ENCODE measurements at places on chromosomes 1 and 21.
A peak's percentile ranks its signal among the peaks of the same experiment; 100 is the strongest.

DNA sequence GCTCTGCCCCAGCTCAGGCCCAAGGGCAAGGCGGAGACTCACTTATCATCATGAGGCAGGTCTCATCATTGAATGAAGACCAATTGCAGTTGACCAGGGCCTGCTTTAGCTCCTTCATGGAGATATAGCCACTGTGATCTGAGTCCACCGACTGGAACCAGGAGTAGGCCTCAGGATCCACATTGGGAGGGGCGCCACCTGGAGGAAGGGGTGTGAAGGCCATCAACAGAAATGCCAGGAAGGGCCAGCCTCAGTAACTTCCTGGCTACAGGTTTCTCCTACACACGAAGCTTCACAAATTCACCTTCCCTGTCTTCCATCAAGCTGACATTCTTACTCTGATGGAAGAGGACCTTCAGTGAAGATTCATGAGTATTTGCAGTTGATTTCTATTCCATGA lies 11.6 kb downstream of the PEF1 start:
- DNase-seq, result no peak

GRCh38 chr1:164787834-164788231 lies 228.8 kb downstream of the PBX1 start:
- DNase-seq, result peak; percentile 0

GRCh38 chr1:184389446-184389845 lies 2.6 kb downstream of the C1orf21 start:
- DNase-seq, result no peak

DNA sequence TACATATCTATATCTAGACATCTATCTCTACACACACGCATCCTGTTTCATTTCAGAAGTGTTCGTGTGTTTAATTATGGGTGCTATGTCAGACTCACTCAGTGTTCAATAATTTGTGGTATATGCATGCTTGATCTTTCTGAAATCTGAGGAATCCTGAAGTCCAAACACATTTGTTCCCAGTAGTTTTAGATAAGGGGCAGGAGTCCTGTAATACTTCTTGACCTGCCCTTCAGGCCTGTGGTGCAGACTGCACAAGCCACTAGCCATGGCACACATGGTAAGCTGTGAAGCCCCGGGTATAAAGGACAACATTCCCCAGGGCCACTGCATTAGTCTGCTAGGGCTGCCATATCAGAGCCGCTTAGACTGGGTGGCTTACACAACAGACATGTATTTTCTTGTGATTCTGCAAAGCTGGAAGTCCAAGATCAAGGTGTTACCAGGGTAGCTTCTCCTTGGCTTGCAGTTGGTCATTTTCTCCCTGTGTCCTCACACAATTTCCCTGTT lies 267.2 kb downstream of the RHOU start:
- no peak for DNase-seq

DNA sequence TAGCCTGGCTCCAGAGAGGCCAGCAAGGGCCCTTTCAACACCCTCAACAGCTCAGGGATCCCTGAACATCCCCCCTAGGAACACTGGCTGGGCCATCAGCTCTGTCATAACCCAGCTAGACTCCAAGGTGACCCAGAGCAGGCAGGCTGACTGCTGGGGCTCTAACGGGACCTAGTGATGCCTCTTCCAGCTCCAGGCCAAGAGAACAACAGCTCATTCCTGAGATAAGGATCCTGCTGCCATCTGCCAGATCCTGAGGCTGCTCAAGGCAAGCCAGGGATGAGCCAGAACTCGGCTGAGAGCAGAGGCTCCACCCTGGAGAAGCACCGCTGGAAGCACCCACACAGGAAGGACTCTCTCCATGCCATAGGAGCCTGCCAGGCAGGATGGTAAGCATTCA lies 2.0 kb downstream of the VSIG8 start:
- no peak for DNase-seq

DNA sequence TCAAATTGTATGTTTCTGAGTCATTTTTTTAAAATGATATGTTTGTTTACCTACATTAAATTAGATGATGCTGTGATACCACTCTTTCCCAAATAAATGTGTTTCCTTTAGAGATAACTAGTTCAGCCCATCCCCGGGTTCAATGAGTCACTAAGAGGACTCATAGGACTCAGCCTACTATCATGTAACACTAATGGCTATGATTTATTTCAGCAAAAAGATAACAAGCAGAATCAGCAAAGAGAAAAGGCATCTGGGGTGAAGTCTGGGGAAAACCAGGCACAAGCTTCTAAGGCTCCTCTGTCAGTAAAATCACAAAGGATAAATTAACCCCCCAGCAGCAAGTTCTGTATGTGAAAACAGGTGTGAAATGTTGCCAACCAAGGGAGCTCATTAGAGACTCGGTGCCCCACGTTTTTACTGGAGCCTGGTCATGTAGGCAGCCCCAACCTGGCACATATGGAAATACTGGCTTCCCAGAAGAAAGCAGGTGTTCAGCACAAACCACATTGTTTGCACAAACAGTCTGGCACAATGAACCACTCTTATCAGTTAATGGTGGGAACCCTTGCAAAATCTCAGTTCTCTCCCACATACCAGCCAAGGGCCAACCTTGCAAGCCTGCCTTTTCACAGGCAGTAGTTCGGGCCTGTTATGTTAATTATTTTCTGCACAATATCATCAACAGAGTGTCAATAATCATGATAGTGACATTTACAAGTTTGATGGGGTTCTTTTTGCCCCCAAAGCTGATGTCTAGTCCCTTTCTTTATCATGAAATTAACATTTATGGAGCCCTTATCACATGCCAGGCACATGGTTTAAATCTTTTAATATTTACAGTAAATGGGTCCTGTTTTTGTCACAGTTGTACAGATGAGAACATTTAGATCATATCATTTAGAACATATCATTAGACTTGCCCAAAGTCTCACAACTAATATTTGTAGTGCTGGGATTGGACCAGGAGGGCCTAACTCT lies 23.1 kb upstream of the CNN3 start:
- peak; percentile 61 for DNase-seq

GRCh38 chr1:49102752-49103151 lies 326.1 kb upstream of the BEND5 start:
- DNase-seq, result no peak

GRCh38 chr1:234778221-234779159 lies 168.5 kb upstream of the IRF2BP2 start:
- DNase-seq, result no peak

DNA sequence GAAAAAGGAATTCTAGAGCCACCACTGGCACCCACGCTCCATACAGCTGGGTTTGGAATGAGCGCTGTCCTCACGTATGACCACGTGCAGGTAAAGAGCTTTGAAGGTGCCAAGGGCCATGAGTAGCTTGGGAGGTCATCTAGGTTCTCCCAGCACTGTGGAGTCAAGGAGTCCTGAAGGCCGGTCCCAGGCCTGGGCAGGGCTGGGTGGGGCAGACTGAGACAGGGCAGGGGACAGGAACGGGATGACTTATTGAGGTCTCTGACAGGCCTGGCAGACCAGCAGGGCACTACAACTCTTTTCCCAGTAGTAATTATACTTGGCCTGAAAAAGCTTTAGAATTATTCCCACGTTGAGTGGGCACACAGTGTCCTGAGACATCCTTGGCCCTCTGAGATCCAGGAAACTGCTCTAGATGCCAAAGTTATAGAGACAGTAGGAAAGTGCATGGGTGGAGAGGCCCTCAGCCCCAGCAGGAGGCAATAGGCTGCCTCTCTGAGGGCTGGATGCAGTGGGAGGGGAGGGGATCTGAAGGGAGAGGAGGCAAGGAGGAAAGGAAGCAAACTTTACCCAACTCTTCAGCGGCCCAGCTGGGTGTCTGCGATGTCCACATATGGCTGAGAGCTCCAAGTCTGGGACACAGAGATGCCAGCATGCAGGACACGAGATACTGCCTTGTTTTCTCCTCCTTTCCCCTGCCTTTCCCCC lies 1.8 kb upstream of the CDA start:
- no peak for DNase-seq

- DNase-seq, result peak; percentile 70
Observed at GRCh38 chr1:113452921-113453770, 62.8 kb downstream of the MAGI3 start.

DNA sequence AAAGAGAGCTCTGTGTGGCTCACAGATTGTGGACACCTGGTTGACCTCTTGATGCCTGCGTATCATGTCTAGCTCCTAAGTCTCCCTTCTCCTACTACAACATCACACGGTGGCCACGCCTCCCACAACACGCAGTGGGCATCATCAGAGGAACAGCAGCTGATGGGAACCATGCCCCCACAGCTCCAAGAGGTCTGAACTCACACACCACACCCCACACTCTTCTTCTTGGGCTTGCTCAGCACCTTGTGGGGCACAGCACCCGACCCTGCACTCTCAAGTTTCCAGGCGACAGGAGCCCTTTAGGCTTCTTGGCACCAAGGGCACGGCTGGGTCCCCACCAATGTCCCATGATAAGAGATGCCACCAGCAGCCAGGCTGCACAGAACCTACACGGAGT lies 18.8 kb upstream of the CDCP2 start:
- no peak for DNase-seq

DNA sequence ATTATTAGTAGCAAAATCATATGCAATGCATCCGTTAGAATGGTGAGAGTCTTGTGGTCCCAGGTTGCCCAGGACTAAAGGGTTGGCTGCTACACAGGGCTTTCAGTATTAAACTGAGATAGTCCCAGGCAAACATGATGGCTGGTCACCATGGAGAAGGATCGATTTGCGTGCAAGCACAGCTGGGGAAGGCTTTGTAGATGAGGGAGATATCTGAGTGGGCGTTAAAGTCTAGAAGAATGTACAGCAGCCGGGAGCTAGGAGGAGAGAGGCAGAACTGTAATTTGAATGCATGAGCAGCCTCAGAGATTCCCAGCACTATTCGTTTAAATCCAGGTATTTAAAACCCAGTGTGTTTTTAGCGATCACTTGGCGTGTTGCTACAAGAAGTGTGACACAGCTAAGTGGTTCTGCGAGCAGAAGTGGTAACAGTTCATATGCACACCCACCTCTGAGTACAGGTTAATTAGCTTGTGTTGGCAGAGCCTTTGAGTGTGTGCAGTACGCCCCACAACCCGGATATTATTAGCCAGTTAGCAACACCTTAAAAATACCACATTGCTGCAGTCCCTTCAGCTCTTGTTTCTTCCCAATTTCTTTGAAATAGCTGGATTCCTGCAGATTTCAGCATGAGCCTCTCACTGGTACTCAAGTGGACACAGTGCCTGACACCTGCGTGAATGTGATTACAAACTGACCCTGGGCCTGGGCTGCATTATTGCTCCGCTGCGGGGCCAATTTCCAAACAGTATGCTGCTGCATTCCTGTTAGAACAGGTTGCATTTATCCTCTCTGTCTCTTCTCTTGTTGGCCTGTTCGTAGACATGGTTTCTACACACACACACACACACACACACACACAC lies 67.2 kb upstream of the SCAF4 start:
- no peak for DNase-seq

- DNase-seq, result peak; percentile 41
Observed at GRCh38 chr1:224447251-224447650, 12.7 kb upstream of the WDR26 start.

GRCh38 chr1:16250524-16251251 lies 13.7 kb upstream of the CPLANE2 start:
- DNase-seq, result peak; percentile 39

DNA sequence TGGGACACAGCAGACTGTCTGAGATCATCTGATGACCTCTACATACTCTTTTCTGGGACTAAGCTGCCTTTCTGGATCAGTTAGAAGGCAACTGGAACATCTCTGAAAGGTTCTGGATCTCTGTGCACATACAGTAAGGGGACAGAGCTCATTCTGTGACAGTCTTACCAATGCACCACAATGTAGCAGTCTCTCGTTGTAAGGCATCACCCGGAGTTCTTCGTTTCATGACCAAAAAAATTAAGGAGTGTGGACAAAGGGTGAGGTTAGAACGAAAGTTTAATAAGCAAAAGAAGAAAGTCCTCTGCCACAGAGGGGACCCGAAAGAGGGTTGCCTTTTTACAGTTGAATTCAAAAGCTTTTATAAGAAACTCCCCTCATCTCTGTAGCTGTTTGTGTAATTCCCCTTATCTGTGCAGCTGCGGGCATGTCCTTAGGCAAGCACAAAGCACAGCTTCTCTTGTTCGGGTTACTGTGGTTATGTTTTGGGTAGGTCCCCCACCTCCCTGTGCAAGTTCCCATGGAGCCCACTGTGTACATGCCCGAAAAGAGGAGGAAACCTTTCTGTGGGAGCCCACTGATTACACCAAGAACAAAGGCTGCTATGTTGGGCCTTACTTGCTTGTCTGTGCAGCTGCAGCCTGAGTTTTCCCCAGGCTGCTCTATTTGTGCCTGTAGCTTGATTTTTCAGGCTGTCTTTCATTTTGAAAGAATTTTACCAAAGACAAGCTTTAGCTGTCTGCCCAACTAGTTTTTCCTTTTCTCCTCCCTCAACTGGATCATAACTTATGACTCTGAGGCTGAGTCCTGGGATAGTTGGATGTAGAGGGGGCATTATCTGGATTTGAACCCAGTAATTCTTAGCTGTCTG lies 53.1 kb upstream of the CACNA1E start:
- DNase-seq, result no peak

DNA sequence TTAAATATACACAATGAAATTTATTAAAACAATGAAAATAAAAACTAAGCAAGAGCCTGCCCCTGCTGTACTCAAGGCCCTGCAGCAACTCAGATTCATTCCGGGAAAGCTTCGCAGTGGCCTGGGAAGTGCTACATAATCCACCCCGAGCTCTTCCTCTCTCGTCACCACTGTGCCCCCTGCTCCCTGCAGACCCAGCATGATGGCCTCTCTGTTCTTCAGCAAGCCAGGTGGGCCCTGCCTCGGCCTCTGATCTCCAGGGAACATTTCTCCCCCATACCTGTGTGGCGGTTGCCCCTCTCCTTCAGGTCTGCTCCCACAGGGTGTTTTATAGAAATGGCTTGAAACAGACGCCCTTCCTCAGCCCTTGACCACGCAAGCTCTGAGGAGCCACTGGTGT lies 10.6 kb downstream of the RNF187 start:
- DNase-seq, result no peak

DNA sequence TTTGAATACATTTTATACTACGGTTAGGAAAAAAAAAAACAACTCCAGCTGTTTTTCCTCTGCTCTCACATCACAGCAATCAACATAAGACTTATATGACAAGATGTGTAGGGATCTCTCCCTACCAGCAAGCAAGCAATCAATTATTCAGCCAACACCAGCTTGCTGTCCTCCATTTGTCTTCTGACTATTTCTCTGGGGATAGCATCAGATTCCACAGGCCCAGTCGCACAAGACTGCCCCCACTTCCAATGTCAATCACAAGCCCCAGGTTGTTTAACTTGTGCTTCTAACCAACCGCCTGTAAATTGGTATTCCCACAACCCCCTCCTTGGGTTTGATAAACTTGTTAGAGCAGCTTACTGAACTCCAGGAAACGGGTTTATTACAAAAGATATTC lies 873.1 kb upstream of the TMPRSS15 start:
- DNase-seq, result no peak

- no peak for DNase-seq
Observed at GRCh38 chr1:224533517-224533916, 82.6 kb upstream of the CNIH3 start.

GRCh38 chr1:91617285-91617765 lies 116.7 kb downstream of the CDC7 start:
- DNase-seq, result no peak

DNA sequence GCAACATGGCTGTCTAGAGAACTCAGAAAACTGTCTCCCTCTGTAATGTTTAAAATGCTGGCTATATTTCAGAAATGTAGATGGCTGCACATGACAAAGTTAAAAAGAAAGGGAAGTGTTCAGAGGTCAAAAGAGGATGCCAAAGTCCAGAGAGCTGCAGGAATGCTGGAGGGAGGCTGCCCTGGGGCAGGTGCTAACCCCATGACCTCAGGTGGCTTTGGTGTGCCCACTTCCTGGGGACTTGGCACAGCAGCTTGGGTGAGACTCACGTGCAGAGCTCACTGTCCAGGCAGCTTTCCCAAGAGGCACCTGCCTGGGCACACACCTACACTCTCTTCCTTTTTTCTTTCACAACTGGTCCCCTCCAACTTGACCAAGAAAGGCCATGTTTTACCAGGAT lies 256.4 kb downstream of the KCNJ6 start:
- no peak for DNase-seq
